ENCODE measurements at places on chromosomes 13 and 19.

GRCh38 chr19:1645299-1645698, 7.1 kb downstream of the TCF3 start:
- DNase-seq, result no peak

DNA sequence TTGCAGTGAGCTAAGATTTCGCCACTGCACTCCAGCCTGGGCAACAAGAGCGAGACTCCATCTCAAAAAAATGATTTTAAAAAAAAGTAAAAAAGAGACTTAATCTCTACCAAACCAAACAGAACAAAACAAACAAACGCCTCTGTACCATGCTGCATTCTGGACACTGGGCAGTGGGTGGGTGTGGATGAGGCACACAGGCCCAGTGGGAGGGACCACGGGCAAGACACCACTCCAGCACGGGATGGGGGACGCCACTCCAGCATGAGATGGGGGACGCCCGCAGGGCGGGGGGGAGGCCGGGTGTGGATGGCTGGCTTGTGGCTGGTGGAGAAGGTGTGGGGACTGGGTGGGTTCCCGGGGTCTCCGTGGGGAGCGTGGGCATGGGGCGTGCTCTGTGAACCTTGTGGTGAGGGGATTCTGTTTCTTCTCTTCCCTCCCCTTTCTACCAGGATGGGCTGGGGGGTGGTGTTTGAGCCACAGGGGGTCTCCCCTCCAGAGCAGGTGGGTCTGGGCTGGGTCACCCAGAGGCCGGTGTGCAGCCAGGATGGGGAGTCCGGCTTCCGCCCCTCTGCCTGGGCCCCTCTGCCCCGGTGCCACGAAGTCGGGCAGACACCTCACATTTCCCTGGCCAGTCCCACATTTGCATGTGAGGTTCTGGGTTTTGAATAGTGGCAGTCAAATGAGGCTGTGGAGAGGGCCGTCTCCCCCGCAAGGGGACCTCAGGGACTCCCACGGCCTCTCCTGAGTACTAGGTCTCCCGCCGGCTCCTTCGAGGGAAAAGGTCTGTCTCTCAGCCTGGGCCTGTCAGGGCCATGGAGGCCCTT, 23.9 kb upstream of the MATK start:
- no peak for DNase-seq

GRCh38 chr13:110610955-110611595, 4.3 kb upstream of the NAXD start:
- DNase-seq, result no peak

DNA sequence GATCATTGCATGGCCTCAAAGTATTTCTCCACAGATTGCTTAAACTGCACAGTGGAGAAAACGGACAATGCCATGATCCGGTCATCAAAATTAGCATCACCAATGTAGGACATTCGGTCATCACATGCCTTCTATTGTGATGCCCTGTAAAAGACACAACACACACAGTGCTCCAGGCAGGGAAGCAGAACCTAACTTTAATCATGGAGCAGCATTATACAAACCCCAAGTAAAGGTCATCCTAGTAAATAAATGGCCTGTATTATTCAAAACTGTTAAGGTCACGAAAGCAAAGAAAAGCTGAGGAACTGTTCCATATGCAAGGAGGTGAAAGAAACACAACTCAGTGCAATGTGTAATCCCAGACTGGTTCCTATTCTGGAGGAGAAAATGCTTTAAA, 42.2 kb downstream of the TGDS start:
- DNase-seq, result no peak

DNA sequence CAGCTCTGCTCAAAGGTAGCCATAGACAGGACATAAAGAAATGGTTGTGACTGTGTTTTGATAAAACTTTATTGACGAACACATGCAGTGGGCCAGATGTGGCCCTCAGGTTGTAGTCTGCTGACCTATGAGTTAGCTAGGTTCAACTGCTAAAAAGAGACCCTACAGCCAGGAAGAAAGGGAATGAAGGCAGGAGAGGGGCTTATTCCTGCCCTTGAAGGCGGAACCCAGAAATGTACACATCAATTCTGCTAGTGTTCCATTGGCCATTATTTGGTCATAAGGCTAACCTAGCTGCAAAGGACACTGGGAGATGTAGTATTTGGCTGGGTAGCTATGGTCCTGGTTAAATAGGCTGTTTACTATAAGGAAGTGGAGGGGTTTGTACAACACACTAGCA, 18.0 kb downstream of the APBA3 start:
- DNase-seq, result no peak

DNA sequence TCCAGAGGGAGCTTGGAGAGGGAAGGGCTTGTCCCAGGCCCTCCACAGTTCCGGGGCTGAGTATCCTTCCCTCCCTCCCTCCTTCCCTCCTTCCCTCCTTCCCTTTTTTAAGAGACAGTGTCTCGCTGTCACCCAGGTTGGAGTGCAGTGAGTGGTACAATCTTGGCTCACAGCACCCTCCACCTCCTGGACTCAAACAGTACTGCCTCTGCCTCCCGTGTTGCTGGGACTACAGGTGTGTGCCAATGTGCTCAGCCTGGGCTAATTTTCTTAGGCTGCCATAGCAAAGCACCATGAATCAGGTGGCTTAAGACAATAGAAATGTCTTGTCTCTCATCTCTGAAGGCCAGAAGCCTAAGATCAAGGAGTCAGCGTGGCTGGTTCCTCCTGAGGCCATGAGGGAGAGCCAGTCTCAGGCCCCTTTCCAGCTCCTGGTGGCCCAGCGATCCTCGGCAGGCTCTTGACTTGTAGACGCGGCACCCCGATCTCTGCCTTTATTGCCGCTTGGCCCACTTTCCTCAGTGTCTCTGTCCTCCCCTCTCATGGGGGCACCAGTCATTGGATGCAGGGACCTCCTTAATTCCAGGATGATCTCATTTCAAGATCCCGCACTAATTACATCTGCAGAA, 47.5 kb downstream of the CRTC1 start:
- DNase-seq, result no peak

GRCh38 chr19:33950091-33950750, 153.6 kb downstream of the KCTD15 start:
- DNase-seq, result no peak

DNA sequence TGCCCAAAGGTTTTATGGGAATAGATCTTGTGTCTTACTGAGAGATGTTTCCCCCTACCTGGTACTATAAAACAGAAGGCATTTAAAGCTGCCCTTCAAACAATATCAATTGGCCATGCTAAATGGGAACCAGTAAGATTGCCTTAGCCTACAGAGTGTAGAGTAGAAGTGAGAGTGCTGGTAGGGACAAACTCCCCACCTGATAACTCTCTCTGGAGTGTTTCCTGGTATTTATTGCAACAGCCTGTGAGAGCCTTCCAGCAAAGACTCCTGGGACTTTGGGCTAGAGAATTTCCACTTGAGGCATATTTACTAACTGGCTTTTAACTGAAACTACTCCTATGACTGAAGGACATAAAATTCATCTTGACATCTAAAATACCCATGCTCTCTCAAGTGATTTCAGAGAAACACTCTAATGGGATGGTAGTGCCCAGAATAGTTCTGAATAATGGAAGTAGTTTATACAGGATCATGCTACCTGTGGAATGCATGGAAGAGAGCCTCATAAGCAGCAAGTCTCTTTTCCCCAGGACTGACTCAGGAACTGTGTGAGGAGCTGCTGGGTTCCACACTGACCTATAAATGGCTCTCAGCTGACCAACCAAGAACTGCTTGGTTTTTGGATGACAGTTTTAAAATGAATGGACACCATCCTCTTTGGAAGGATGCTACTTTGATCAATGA, 132.7 kb upstream of the SLITRK5 start:
- no peak for DNase-seq

- DNase-seq, result no peak
Observed at GRCh38 chr13:98556142-98556816, 20.6 kb downstream of the STK24 start.

DNA sequence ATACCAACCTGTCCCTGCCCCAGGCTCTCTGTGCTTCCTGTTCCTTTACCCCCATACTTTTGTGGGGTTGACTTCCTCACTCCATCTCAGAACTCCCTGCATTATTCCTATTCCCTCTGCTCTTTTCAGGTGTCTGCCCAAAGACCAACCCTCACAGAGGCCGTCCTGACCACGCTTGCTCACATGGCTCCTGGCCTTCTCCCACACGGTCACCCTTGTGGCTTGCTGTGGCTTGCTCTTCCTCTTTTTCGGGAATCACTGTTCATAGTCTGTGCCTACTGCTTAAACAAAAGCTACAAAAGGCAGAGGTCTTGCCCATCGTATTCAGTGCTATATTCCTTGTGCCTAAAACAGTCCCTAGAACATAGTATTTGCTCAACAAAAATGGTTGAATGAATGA, 25.2 kb upstream of the ARGLU1 start:
- DNase-seq, result no peak

GRCh38 chr19:2132731-2133490, 18.5 kb downstream of the AP3D1 start:
- no peak for DNase-seq

DNA sequence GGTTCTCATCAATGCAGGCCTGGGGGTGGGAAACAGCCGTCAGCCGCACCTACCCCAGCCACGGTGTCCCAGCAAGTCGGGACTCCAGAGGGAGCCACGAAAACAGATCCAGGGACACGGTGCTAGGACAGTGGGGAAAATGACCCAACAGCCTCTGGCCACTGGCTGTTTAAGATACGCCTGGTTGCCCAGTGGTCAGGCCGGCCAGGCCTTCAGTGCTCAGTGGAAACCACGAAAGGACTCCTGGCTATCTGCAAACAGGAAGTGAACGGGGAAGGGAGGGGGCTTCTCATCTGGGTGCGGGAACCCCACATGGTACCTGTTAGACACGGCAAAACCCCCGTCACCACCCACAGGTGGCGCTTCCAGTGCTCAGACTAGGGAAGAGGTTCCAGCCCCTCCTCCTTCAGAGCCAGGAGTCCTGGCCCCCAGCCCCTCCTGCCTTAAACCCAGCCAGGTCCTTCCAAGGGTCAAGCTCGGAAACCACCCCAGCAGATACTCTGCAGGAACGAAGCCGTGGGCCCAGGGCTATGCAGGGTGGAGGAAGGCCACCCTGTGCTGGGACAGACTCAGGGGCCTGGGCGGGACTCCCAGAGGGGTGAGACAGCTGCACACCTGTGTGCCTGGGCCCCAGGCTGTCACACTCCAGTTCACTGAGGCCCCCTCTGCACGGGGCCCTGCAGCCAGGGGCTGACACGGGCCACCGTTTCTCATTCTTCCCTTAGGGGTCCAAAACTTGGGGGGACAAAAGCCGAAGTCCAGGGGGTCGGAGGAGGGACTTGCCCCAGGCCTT, 4.5 kb downstream of the PPP1R12C start:
- DNase-seq, result no peak

DNA sequence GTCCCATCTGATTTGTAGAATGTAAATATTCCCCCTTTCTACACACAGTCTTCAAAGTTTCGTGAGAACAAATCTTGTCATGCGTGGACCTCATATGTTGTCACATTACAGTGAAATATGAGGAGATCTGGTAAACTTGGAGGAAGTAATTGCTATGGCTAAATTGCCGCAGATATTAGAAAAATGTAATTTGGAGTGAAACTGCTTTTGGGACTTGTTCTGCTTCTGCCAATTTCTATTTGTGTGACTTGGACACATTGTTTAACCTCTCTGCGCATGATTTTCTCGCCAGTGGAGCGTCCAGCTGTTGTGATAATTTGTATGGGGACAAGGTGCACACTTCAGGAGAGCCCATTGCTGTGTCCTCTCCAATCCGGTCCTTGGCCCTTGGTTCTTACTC, 693.1 kb upstream of the SLC10A2 start:
- no peak for DNase-seq

GRCh38 chr19:14097532-14098151, 7.1 kb upstream of the SAMD1 start:
- no peak for DNase-seq

DNA sequence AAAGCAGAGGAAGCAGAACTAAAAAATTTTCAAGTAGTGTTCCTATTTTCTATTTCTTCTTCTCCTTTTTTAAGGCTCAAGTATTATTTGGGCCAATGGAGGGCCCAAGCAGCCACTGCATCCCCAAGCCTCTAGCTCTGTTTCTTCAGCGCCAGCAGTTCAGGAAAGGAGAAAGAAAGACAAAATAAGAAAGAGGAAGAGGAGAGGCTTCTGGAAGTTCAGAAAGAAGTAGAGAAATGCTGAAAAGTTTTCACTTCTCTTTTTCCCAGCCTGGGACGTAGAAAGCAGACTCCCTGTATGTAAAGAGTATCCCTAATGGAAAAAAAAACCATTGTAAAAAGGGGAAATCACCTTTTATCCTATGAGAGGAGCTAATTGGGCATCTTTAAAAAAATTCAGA, 165.5 kb upstream of the KLF12 start:
- DNase-seq, result no peak

DNA sequence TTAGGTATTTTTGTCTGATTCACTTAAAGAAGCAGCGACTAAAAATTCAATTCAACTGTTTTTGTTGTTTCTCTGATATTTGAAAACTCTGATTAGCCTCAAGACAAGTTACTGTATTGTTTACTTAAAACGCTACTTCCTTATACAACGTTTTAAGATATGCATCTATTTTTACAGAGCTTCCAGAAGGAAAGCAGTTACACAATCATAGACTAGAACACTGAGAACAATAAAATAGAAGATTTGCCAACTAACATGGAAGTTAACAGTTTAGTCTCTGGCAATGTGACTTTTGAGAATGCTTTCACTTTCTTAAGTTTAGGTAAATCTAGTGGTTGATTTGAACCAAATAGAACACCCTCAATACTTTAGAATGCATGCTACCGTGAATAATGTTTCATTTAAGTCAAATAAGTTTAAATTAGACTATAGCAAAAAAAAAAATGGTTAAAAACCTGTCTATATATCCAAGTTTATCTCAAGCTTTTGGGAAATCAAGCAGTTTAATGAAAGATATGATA, 614.8 kb downstream of the DACH1 start:
- DNase-seq, result no peak

GRCh38 chr13:45242070-45242469, 41.2 kb upstream of the KCTD4 start:
- DNase-seq, result no peak

DNA sequence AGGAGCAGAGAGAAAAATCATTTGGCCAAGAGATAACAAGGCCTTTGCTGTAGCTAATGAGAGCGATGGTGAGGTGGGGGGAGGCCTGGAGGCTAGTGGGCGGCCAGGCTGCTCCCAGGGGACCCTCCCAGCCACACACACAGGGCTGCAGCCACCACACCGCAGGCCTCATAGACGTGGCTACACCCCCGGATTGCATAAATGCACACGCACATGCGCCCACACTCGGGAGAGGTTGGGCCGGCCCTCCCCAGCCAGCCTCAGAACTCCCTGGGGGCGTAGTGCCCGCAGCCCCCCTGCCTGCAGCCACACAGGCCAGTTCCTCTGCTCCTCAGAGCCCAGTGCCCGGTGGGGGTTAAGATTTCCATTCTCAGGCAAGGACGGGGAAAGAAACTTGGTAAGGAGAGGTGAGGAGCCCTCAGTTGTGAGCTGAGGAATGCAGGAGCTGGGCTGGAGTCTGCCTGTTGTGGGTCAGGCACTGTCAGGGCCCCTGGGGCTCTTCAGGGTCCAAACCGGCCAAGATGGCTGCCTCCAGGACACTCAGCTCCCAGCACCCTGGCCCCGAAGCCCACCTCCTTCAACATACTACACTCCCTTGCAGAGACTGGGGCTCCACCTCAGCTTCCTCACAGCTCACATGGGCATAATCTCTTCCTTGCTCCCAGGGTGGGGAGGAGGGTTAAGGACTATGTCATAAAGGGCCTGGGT, 8.0 kb downstream of the PTH2 start:
- no peak for DNase-seq
